ENCODE measurements at places on chromosomes 12 and 14.

DNA sequence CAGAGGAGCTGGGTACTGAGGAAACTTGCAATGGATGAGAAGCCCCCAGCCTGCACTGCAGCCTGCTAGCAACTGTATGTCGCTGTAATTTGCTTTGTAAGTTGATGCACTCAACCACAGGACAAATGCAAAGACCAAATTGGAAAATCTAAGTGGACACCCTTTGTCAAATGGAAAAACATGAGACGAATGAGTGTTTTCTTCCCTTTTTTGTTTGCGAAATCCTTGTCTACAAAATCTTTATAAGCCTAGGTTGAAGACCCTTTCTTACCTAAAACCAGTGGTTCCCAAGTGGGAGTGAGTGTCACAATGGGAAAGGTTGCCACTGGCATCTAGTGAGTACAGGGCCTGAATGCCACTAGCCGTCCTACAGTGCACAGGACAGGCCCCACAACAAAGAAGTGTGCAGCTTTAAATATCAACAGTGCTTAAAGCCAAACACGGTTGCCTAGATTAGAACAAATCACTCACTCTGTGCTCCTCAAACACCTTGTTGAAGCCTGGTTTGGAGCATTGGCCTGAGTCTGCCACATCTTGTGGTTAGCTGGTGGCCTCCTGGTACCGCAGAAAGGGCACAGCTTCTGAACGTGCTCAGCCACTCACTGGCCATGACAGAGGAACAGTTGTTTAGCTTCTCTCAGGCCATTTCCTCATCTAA, 7.6 kb upstream of the VASH1 start:
- DNase-seq = no peak

GRCh38 chr14:79581912-79582576, 629.3 kb downstream of the DIO2 start:
- no peak for DNase-seq

DNA sequence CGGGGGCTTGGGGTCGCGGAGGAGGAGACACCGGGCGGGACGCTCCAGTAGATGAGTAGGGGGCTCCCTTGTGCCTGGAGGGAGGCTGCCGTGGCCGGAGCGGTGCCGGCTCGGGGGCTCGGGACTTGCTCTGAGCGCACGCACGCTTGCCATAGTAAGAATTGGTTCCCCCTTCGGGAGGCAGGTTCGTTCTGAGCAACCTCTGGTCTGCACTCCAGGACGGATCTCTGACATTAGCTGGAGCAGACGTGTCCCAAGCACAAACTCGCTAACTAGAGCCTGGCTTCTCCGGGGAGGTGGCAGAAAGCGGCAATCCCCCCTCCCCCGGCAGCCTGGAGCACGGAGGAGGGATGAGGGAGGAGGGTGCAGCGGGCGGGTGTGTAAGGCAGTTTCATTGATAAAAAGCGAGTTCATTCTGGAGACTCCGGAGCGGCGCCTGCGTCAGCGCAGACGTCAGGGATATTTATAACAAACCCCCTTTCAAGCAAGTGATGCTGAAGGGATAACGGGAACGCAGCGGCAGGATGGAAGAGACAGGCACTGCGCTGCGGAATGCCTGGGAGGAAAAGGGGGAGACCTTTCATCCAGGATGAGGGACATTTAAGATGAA, 630 bp downstream of the FOS start:
- peak; percentile 7 for DNase-seq

DNA sequence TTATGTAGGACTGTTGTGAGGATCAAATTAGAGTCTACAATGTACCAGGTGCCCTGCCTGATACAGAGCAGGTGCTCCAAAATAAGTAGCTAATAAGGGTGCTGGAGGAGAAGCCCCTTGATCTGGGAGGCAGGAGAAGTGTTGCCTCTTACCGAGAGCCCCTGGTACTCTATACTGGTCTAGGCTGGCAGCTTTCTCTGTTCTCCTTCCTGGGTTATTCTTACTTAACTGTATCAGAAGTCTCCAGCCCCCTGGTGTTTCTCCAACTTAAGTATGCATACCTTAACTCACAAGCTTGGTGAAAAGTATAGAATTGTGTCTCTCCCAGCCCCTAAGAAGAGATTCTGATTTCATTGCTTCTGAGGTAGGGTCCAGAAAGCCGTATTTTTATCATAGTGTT, 254.9 kb downstream of the LRIG3 start:
- no peak for DNase-seq

DNA sequence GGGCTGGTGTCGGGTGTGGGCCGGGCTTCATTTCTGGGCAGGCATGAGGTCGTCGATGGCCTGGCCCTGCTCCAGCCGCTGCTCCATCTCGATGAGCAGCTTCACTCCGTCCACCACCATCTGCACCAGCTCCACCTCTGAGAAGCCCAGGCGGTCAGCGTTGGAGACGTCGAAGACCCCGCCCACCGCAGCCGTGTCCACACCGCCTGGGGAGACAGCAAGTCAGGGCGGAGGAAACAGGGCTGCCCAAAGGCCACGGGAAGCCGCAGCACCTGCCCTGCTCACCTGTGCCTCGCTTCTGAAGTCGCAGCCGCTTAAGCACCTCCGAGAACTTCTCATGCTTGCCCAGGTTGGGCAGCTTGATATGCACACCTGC, 2.8 kb downstream of the CKB start:
- no peak for DNase-seq

DNA sequence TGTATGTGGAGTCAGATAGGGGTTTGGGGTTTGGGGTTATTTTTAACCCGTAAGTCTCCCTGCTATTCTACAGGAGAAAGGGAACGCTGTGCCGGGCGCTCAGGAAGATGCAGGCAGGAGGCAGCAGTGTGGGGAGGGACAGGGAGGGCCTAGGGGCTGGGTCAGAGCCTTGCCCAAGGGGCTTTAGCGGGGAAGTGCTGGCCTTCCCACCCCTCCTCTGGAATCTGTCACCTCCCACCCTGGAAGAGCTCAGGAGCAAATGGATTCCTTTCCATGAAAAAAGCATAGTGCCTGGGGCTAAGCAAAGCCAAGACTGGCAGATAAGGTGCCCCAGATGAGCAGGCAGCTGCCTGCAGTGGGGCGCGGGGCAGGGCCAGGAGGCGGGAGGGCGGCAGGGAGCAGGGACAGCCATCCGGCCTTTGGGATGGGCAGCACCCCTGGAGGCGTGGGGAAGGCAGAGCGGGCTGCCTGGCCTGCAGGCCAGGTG, 7.3 kb upstream of the INF2 start:
- DNase-seq = no peak

DNA sequence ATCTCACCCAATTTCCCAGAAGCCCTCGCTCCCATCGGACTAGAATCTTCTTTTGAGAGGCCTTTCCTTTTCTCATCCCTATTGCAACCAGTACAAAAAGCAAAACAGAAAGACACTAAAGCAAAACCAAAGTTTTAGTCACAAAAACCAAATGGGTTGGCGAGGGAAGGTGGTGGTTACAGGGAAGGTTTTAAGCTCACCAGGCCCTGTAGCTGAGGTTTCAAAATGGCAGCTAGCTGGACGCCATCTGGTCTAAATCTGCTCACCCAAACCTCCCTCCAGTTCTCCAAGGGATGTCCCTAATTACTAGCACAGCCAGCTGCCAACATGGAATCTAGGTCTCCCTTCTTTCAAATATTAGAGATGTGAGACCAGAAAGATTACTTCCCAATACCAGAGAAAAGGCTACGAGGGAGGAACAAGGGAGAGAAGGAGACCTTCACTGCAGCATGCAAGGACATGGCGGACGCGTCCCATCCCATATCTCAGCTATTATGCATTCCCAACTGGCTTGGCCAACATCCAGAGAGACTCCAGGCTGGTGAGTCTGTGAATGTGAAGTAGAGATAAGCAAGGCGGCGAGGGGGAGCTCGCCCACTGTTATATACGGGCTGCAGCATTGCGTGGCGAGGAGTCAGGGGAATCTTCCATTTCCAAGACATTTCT, 70.8 kb downstream of the DPF3 start:
- no peak for DNase-seq

- DNase-seq = peak; percentile 50
Measured at GRCh38 chr14:30034152-30034551, 106.5 kb upstream of the PRKD1 start.

DNA sequence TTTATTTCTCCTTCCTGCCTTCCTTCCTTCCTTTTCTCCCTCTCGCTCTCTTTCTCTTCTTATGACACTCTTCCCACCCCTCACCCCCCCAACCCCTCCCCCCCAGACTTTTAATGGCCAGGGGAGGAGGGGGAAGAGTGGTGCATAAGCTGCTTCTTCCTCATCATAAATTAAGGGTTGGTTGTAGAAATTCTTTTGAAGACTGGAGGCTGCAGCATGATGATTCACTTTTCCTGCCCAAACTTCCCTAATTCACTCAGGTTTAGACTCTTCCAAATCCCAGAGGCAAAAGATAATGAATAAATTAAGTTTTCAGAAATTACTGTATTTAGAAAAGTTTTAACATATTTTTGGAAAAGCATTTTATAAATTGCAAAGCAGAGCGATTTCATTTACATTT, 58.2 kb downstream of the GRIP1 start:
- DNase-seq = no peak

All from NCI-H1092 (cell line).